ENCODE measurements at places on chromosomes 12 and 14. TPM values are rescaled to one million over a fixed set of nuclear protein-coding genes. Genes with fewer than 3 reads are reported as not detected.

DNA sequence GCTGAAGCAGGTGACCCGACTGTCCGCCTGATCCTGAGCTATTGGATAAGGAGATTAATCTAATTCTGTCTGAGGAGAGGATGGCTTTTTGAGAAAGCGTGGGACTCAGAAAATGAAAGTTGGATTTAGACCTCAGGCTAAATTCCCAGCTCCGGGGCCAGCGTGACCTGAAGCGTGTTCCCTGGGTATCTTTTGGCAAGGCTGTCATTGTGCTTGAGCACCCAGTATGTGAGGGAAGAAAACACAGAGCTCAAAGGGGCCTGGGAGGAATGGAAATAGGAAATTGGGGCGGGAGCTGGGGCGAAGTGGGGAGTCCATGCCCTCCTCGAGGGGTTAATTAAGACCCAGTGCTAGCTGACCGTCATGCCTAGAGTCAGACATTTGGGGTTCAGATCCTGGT is 17.5 kb upstream of the CCDC63 start:
- no peaks in the 10 kb centered on the region for H3K4me1 ChIP-seq
- no peak overlapping the region for H3K27ac ChIP-seq
- no peaks in the 10 kb centered on the region for H3K36me3 ChIP-seq

DNA sequence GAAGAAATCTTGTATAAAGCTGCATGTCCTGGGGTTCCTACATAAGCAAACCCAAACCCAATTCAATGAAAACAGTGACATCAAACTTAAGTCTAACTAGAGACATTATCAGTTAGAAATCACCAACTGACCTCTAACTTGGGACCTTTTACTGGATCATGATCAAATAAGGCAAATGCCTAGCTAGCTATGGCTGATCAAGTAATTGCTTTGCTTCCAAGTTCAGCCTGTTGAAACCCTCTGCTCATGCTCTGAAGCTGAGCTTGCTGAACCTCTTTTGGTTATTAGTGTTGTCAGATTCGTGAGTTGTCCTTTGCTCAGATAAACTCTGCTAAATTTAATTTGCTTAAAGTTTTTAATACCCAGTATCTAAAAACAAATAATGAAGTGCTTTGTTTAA is 28.9 kb downstream of the ZDHHC17 start:
- no peaks in the 10 kb centered on the region for H3K36me3 ChIP-seq
- no peak overlapping the region for H3K27ac ChIP-seq
- no peaks in the 10 kb centered on the region for H3K27me3 ChIP-seq
- no peak for DNase-seq
- H3K4me3 ChIP-seq = no peak overlapping the region

DNA sequence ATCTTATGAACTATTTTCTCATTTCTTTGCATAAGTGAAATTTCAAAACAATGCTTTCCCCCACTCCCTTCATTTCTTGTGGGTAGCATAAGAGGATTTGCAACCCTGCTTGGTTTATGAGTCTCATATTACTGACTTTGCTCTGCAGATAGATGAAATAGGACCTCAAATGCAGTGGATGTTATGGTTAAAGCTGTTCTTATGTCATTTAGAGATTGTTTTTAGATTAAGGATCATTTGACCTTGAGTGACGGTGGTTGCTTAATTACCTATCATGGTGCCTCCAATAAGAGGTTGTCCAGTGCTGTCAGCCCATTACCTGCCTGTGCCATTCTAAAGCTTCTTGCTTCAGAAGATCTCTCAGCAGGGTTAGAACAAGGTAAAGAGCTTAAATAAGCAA is 351.4 kb upstream of the ATP2B1 start:
- H3K36me3 ChIP-seq = no peaks in the 10 kb centered on the region
- no peak for DNase-seq
- H3K4me3 ChIP-seq = no peak overlapping the region
- no peak overlapping the region for H3K27ac ChIP-seq

DNA sequence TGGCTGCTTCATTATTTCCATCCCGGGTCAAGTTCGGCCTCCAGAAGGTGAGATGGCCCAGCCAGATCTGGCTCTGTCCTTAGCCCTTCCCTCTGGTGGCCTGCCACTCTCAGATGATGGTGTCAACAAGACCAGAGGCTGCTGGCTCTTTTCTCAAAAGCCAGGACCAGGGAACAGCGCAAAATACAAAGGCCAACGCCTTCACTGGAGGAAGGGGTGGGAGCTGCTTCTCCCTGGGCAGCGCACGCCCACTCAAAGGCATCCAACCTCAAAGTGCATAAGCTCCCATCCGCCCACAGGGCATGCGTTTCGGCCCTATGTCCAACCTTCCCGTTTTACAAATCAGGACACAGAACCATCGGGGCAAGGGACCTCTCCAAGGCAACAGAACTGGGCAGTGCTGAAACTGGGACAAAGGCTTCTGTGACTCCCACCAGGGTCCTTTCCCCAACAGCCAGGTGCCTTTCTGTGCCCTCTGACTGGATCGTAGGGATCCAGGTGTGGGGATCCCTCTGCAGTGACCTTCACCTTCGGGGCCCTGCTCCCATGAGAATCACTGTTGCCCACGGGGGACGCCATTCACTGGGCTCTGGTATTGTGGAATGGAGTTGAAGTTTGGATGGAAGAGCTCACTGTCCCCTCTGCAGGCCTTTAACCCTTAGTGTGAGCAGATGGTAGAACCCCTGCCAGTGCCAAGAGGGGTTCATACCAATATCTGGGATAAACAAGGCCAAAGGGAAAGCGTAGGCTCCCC is 76.8 kb downstream of the NINJ2 start:
- no peak overlapping the region for H3K4me3 ChIP-seq
- peaks cover 27% of the 10 kb centered on the region for H3K4me1 ChIP-seq
- no peaks in the 10 kb centered on the region for H3K27me3 ChIP-seq
- H3K27ac ChIP-seq = no peak overlapping the region

DNA sequence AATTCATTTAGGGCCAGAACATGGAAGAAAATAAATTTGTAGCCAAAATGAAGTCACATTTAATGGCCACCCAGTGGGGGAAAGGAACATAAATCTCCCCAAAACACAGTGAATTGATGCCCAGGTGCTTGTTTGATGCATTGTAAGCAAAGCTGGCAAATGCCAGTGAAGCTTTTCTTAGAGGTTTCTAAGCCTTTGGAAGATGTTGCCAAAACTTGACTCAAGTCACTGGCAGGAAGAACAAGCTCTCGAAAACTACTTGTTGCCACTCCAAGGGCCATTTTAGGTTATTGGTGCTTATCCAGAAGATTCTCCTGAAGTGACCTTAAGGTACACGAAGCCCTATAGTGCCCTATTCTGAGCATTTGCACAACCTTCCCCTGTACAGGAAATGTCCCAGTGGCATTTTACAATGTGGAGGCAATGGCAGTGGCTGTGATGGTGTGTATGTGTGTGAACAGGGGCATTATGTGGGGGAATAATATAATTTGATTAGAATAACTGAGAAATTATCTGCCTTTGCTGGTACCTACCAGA is 89.5 kb upstream of the NOVA1 start:
- H3K27me3 ChIP-seq = no peaks in the 10 kb centered on the region
- no peak overlapping the region for H3K27ac ChIP-seq
- no peaks in the 10 kb centered on the region for H3K36me3 ChIP-seq
- no peak for DNase-seq
- no peaks in the 10 kb centered on the region for H3K4me1 ChIP-seq
- H3K4me3 ChIP-seq = no peak overlapping the region

- H3K4me1 ChIP-seq = peaks cover 11% of the 10 kb centered on the region
- no peak for DNase-seq
- no peak overlapping the region for H3K4me3 ChIP-seq
These were observed 208.4 kb upstream of the FKBP4 start for GRCh38 chr12:2586156-2587038.

DNA sequence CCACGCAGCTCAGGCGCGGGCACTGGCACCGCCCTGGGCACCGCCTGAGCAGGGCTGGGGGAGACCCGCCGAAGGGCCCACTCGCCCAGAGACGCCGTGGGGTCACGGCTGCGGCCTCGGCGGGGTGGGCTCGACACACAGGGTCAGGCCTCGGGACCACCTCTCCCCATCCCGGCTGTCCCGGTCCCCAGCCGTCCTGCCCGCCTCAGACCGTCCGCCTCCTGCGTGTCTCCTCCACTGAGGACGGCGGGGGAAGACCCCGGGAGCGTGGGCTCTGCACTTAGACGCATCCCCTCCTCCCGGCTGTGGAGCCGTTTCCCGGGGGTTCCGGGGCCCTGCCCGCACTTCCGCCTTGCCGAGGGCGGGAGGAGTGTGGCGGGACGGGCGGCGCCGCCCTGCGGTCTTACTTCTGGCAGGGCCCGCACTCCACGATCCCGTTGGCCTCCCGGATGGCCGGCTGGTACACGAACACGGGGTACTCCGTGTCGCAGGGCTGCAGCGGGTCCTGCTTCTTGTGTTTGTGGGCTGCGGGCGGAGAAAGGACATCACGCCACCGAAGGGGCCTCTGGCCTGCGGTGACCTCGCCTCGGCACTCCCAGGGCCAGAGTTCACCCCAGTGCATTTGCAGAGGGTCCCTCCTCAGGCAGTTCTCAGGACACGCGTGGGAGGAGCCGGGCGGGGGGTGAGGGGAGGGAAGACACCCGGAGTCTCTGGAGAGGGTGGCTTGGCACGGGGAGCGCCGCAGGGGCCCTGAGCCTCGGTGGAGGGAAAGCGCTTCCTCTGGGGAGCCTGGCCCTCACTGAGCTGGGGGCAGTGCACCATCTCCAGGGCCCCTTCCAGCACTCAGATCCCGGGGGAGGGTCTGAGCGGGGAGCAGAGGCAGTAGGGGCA is 23.1 kb upstream of the LRTM2 start:
- no peaks in the 10 kb centered on the region for H3K36me3 ChIP-seq
- H3K27ac ChIP-seq = peak overlapping the region; percentile 77
- H3K27me3 ChIP-seq = no peaks in the 10 kb centered on the region
- H3K4me1 ChIP-seq = peaks cover 27% of the 10 kb centered on the region
- H3K4me3 ChIP-seq = peak overlapping the region; percentile 40

DNA sequence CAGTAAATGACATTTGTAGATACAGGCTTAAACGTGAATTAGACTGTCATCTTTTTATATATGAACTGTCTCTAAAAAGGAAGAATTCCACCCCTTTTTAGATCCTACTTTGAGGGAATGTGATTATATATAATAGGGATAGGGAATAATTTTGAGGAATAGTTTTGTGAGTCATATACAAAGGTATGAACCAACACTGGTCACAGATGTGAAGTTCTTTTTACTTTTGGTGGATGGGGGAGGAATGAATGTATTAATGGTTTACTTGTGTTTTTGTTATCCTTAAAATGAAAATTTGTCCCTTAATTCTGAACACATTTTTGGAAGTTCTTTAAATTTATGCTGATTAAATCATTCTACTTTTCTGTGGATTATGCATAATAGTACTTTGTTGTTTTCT is 30.4 kb downstream of the FRS2 start:
- H3K27me3 ChIP-seq = no peaks in the 10 kb centered on the region
- H3K4me1 ChIP-seq = peaks cover 21% of the 10 kb centered on the region
- DNase-seq = no peak
- no peak overlapping the region for H3K4me3 ChIP-seq
- H3K36me3 ChIP-seq = no peaks in the 10 kb centered on the region

GRCh38 chr12:108881953-108882352 is 2.1 kb downstream of the DAO start:
- no peaks in the 10 kb centered on the region for H3K4me1 ChIP-seq
- no peak overlapping the region for H3K27ac ChIP-seq
- no peaks in the 10 kb centered on the region for H3K27me3 ChIP-seq
- no peaks in the 10 kb centered on the region for H3K36me3 ChIP-seq

- no peak overlapping the region for H3K4me3 ChIP-seq
- H3K36me3 ChIP-seq = no peaks in the 10 kb centered on the region
- no peaks in the 10 kb centered on the region for H3K27me3 ChIP-seq
- no peak overlapping the region for H3K27ac ChIP-seq
- H3K4me1 ChIP-seq = no peaks in the 10 kb centered on the region
- DNase-seq = no peak
These were observed 45.4 kb downstream of the TUNAR start for GRCh38 chr14:95922080-95922479.

GRCh38 chr14:77303417-77304156 is 17.1 kb downstream of the POMT2 start:
- peak; percentile 69 for DNase-seq
- H3K4me1 ChIP-seq = peaks cover 17% of the 10 kb centered on the region
- no peak overlapping the region for H3K4me3 ChIP-seq
- H3K27me3 ChIP-seq = no peaks in the 10 kb centered on the region

DNA sequence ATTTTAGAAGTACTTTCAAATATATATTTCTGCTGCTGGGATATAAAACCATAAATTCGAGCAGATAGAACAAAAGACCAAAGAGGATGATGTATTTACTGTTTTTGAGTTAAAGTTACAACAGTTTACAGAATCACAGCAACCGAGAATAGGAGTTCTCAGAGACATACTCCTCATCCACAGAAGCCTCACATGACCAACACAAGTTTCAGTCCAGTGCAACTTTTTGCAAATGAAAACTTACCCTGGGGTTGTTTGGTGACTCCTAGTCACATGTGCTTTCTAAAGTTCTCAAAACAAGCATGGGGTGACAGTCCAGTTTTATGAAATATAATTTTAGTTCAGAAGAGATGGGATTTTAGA is 117.1 kb downstream of the PRKCH start:
- H3K4me1 ChIP-seq = no peaks in the 10 kb centered on the region
- no peak for DNase-seq
- no peak overlapping the region for H3K27ac ChIP-seq
- H3K36me3 ChIP-seq = no peaks in the 10 kb centered on the region

The AQP6 gene
- 0.08 TPM for total RNA-seq

The PROX2 gene
- not detected for total RNA-seq

The ADAM20 gene
- 0.43 TPM for total RNA-seq

The RFLNA gene
- total RNA-seq = 0.59 TPM

The PMEL gene
- total RNA-seq = 1.1 TPM

The KLRK1 gene
- 0.59 TPM for total RNA-seq

The MGAT4C gene
- 2.1 TPM for total RNA-seq

The KRT1 gene
- total RNA-seq = not detected
